Left renal cortex interstitium (tissue), 4 donors: ENCODE measurements at places on chromosomes 6 and 20.

DNA sequence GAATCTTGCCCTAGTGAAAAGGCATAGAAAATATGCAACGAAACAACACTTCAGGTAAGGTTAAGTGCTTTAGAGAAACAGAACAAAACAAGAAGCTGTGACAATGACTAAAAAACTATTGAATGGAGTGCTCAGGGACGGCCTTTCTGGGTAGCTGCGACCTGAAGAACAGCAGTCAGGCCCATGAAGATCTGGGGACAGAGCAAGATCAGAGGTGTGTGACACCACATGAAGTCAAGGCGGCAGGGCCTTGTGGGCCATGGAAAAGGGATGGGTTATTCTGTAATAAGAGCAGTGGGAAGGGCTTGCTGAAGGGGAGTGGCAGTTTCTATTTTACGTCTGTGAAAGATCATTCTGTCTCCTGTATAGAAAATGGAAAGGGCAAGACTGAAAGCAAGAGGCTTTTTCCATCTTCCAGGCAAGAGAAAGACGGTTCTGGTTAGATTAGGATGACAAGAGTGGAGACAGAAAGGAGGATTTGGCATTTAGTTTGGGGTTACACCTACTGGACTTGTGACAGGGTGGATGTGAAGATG lies 5.1 kb downstream of the UBE2V1 start:
- no peak for DNase-seq

DNA sequence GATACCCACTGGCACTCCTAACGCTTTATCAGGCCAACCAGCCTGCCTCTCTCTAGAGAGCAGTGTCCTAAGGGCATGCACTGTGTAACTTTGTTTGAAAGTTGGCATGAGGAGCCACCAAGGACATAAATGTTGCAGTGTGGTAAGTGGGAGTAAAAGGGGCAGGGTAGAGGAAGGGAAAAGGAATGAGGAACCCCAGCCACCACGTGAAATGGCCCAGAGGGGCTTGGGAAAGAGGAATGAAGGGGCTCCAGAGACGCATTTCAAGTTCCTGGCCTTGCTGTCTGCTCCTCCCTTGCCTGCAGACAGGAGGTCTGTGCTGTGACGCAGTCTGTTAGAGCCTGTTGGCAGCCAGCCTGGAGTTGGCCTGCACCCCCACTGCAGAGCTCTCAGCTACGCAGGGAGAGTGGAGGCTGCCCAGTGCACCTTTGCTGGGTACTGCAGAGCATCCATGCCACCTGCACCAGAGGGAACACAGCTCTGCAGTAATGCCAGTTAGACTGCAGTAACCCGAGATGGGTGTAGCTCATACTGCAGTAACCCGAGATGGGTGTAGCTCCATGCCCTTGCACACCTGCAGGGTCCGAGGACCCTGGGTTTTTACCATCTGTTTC lies 86.8 kb upstream of the SNAP25 start:
- DNase-seq, result no peak

DNA sequence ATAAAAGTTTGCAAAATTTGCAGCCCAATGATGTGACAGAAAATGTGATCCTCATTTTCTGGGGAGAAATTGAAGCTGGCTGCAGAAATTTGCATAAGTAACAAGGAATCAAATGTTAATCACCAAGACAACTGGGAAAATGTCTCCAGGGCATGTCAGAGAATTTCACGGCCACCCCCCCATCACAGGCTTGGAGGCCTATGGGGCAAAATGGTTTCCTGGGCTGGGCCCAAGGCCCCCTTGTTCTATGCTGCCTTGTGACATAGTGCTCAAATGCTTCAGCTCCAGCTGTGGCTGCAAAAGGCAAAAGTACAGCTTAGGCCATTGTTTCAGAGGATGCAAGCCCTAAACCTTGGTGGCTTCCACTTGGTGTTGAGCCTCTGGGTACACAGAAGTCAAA lies 1202.6 kb downstream of the EPHA7 start:
- no peak for DNase-seq

DNA sequence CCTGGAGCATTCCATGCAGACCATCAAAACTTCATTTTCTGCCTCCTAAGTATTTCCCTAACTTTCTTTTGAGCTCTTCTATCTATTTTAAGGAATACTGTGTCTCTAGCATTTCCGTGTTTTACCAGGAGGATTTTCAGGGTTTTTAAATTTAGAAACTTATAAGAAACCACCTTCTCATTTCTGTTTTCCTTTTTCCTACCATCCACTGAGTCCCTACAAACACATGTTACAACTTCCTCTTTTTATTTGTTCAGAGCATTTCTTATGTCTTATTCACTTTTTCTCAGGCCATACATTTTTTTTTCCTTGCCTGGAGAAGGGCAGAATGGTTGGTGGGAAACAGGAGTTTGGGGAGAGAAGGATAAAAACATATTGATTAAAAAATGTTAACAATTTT lies 130.0 kb upstream of the BMP5 start:
- DNase-seq, result no peak

DNA sequence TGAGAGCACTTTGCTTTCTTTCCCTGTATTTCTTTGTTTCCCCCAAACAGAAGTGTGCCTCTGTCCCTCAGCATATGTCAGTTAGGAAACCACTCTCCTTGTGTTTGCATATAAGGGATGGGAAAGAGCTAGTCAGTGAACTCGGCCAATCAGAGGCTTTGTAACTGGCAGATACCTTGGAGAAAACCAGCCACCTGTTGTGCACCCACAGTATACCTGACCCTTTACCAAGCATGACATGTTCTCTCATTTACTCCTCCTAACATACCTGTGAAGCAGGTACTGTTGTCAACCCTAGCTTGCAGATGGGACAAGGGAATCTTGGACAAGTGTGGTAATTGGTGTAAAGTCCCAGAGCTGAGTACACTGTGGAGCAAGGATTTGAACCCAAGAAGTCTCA lies 96.1 kb upstream of the FAM8A1 start:
- DNase-seq, result no peak
